Coronary artery (tissue), 2 donors: ENCODE measurements at places on chromosomes 6 and 20.

GRCh38 chr6:1838604-1839213 lies 229.0 kb downstream of the FOXC1 start:
- no peak for DNase-seq

- DNase-seq: no peak
Observed at GRCh38 chr6:11392778-11393507, 144.6 kb upstream of the TMEM170B start.

DNA sequence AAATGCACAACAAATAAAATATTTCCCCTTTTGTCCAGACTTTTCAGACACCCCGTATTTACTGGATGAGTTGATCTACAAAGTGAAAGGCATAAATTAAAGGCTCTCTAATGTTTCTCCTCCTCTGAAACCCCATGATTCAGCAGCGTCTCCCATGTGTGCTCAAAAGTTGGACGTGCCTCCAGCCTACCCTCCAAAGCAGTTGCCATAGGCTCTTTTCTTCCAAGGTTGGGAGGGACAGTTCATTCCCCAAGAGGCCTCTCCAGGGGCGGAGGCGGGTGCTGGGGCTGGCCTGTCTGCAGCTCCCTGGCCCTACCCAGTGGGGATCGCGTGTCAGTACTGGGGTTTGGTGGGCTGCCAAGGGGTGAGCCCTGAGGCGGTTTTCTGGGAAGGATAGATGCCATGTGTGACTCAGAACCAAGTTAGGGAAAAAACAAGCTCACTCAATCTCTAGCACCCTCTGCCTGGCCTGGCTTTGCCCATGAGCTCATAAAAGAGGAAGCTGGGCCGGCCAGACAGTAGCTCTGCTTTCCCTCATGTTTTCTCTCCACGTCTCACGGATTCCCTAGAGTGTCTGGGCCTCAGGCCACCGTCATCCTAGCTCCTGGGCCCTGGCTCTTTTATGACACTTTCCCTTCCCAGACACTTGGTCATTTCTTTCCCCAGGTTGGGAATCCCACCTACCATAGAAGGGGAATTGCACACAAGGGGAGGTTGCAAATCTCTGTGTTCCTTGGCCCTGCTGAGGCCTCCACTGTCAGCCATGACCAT lies 8.0 kb upstream of the IER3 start:
- DNase-seq: peak; percentile 99

- no peak for DNase-seq
Observed at GRCh38 chr20:63167026-63167917, 48.7 kb downstream of the YTHDF1 start.

DNA sequence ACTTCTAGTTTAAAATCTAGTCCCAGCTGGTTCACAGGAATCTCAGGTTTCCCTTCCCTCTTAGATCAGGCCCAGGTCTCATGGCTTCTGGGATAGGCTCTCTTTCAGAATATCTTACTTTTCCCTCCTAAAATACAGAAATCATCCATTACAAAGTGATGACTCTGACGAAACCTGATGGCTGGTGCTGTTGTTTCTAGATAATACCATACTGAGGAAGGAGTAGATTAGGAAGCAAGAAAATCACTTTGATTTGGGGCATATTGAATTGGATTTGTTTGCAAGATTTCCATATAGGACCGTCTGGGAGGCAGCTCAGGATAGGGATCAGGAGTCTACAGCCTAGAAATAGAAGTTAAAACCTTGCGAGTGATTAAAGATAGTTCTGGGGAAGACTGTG lies 3.6 kb downstream of the ZKSCAN3 start:
- DNase-seq: no peak

DNA sequence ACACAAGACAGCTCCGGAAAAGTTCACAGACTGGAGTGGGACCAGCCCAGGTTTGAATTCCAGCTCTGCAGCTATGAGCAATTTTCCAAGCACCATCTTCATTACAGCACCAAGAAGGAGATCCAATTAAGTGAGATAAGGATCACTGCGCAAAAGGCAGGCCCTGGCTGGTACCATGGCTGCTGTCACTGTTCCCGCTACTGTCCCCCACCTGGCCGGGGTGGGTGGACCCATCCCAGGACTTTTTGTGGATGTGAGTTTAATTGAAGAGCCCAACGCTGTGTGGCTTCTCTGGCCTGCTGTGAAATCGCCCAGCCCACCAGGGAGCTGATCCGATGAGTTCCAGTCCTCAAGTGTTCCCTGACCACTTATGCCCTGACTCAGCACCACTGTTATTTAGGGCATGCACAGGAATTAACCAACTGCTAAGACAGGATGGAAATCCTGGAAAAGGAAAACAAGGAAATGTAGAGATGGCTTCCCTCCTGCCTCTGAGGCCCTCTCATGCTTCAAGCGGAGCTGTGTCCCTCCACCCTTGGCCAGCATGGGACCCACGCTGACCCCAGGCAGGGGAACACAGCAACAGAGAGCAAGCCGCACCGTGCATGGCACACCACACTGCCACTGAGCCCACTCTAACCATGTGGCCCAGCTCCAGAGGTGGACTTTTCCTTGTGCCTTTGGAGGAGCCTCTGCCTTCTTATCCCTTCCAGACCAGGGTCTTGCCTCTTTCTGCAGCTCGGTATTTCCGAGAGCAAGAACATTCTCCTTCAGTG lies 150.0 kb upstream of the CST7 start:
- no peak for DNase-seq

DNA sequence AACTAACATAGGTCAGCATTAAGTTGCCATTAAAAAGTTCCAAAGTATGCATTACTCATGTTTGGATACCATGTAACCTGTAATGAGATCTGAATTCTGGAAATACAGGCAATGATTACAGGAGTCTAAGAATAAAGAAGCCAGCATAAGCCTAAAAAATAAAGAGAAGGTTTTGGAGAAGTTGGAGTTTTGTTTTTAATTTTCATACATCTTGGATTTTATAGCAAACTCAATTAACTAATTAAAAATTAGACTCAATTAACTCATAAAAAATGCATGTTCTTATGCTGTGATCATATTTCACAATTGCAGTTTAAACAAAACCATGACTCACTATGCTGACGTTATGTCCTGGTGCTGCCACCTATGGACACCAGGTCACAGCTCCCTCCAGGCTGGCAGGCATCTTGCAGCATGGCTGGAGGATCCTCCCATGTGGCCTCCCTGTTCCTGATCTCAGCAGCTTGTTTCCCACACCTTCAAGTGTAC lies 648.8 kb upstream of the AGPAT4 start:
- no peak for DNase-seq

GRCh38 chr6:145714731-145715130 lies 20.6 kb downstream of the EPM2A start:
- no peak for DNase-seq

DNA sequence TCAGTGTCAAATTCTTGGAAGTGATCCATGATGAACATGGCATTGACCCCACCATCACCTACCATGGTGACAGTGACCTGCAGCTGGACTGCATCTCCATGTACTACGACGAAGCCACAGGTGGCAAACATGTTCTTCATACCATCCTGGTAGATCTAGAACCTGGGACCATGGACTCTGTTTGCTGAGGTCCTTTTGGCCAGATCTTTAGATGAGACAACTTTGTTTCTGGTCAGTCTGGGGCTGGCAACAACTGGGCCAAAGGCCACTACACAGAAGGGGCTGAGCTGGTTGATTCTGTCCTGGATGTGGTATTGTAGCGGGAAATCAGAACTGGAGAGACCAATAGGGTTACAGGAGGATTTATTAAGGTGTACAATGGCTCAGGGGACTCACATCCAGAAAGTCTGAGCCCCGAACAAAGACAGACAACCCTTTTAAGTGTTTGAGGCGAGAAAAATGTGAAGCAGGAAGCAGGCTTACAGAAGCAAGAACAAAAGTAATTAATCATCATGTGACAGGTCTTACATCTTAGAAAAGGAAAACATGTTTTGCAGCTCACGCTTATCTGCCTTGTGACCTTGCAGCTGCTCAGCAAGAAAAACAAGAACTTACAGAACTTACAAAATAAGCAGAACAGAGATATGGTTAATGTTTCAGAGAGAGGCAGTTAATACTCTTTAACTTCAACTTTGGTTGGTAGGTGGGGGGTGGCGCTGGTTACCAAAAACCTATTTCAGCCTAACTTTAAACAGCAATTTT lies 58.8 kb upstream of the MOCS1 start:
- DNase-seq: peak; percentile 8

DNA sequence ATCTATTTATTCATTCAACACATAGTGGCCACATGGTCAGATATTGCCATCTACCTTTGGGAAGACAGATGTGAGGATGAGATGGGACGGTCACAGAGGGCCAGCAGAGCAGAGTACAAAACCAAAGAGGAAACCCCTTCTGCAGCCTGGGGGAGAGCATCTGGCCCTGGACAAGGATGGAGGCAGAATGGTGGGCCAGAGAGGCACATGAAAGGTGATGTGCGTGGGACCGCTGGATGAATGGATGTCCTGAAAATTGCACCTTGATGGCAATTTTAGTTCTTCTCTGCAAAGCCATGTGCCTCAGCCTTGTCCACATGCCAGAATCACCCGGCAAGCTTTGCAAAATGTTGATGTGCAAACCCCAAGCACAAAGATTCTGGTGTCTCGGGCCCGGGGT lies 77.4 kb upstream of the CD93 start:
- DNase-seq: peak; percentile 62

DNA sequence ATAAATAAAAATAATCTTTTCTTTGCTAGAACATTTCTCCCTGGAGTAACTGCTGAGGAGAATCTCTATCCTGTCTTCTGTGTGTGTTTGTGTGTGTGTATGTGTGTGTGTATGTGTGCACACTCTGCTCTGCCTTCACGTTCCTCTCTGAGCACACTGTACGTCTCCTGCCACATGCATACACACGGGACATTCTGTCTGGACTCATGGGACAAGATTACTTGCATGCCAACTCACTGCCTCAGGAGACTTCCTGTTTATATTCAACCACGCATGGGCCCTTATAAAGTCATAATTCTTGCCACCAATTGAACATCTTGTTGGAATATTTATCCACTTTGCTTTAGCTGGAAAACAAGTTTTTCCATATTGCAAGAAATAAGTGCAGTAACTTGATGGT lies 930.6 kb downstream of the KIF16B start:
- DNase-seq: no peak

DNA sequence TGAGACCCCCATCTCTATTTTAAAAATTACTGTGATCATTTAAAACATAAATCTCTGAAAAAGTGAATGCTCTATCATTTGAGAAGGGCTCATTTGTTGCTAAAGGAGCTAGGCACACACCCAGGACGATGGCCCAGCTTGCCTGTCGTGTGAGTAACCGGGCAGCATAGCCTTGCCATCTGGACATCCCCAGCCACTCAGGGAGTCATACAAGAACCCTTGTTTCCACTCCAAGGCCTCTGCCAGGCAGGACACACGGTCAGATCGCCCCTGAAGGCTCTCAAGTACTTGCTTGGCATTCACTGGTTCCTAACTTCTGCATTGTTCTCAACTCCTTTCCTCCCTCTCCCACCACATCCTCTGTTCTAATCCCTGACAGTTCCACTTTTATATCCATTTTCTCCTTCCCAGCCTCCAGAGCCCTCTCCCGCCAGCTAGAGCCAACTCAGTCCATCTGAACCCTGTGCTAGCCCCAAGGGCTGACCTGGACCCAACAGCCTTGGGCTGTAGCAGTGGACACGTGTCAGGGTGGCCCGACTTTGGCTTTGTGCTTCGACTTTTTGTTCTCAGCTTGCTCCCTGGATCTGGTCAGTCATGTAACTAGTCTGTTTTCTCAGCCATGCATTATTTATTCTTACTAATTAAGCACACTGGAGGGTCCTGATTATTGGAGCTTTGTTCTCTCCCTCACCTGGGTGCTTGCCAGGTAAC lies 15.7 kb upstream of the EZR start:
- DNase-seq: no peak

- no peak for DNase-seq
Observed at GRCh38 chr6:31576897-31577578, 1.7 kb downstream of the TNF start.

- no peak for DNase-seq
Observed at GRCh38 chr6:170019818-170020583, 268.6 kb downstream of the ERMARD start.

DNA sequence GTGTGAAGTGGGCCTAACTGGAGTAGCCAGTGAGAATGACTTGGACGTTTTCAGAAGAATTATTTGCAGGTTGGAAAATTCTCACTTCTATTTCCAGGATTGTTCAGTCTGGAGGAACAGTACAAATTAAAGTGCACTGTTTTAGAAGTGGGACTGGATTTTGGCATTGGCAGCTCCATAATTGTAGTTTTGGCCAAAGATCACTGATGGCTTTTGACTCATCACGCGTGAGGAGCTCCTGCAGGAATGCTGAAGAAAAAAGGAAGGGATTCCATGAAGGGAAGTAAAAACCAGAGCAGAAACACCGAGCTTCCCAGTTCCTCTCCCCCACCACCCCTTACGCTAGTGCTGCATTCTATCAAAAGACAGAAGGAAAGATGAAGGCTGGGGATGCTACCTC lies 103.5 kb downstream of the JARID2 start:
- DNase-seq: no peak

- DNase-seq: no peak
Observed at GRCh38 chr6:56214703-56215101, 32.7 kb downstream of the COL21A1 start.

- DNase-seq: no peak
Observed at GRCh38 chr6:119255492-119255891, 94.1 kb downstream of the MAN1A1 start.

GRCh38 chr6:101429270-101429669 lies 35.8 kb downstream of the GRIK2 start:
- DNase-seq: no peak

GRCh38 chr6:157139054-157139708 lies 184.1 kb downstream of the TMEM242 start:
- no peak for DNase-seq

- DNase-seq: no peak
Observed at GRCh38 chr20:24493181-24493580, 23.8 kb downstream of the SYNDIG1 start.

DNA sequence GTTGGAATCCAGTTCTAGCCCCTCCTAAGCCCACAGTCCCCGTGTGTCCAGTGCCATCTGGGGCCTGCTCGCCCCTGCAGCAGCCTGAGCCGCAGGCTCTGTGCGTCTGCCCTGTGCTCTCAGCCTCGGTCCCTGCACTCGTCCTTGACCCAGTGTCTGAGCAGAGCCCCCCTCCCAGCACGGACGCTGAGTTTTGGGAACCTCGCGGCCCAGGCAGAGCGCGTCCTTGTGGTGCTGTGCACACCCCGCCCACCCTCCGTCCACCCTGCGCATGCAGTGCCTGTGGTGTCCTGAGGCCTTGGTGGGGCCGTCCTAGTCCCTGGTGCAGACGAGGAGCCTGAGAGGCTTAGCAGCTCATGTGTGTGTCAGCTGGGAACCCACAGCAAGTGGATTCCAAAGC lies 31.6 kb downstream of the OSBPL2 start:
- DNase-seq: no peak

GRCh38 chr6:11989386-11989785 lies 22.7 kb upstream of the HIVEP1 start:
- no peak for DNase-seq
